Left lung (tissue), 14 donors: ENCODE measurements at places on chromosomes 3 and 15. TPM values are rescaled to one million over a fixed set of nuclear protein-coding genes. Genes with fewer than 3 reads are reported as not detected.

- DNase-seq: no peak
These were observed 584 bp downstream of the RPS17 start for GRCh38 chr15:82539691-82540054.

MYZAP gene
- 62.8 TPM for polyA plus RNA-seq

- DNase-seq: peak; percentile 77
These were observed 434.1 kb upstream of the SEMA6D start for GRCh38 chr15:47283246-47283645.

CD96 gene
- 1.5 TPM for polyA plus RNA-seq

GRCh38 chr3:2934541-2934940 is 175.6 kb downstream of the IL5RA start:
- no peak for DNase-seq

DNA sequence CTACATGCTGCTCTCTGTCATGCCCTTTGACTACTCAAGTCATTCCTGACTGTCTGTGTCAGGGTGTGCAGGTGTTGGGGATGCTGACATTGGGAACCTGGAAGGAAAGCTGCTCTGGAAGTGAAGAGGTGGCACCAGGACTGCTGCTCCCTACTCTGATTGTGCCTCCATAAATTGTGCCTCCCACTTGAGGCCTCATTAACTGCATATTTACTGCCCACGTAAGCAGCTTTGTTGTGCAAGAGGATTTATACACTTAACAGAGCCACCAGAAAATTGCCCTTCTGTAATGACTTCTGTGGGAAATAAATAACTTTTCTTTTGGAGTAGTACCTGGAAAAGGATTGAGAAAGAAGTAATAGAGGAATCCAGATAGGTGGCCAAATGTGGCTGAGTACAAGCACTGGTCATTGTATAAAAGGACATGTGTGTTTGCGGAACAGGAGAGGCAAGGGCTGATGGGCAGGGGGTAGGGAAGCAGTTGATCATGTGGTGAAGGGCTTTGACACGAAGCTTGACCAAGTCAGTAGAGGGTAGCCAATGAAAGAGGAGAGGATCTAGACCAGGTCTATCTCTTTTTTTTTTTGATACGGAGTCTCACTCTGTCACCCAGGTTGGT is 24.8 kb downstream of the IL20RB start:
- DNase-seq: no peak

DNA sequence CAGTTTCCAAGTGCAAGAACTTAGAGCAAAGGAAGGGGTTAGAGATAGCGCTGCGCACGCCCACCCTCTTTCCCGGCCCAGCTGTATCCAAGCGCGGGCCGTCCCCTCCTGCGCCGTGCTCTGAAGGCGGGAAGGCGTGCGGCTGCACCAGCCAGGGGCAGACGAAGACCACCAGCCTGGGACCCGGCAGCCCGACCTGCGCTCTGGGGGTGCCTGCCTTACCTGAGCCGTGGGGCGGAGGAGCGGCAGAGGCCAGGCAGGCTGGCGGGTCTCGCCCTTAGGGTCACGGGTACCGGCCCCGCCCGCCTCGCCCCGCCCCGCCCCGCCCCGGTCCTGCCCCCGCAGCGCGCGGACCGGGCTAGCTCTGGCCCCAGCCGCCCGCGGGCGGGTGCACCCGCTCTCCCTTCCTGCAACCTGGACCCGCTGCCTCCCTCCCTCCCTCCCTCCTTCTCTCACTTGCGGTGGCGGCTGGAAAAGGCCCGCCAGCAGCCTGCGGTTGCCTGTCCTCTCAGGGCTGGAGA is at the start of gene WDR72:
TSS of gene WDR72 (minus strand) at position 253 of the 521 bp plus-strand sequence. CDS start 26,514 bp downstream, outside the sequence.
- DNase-seq: no peak

- no peak for DNase-seq
These were observed 277.2 kb downstream of the TBL1XR1 start for GRCh38 chr3:176919836-176920765.

DNA sequence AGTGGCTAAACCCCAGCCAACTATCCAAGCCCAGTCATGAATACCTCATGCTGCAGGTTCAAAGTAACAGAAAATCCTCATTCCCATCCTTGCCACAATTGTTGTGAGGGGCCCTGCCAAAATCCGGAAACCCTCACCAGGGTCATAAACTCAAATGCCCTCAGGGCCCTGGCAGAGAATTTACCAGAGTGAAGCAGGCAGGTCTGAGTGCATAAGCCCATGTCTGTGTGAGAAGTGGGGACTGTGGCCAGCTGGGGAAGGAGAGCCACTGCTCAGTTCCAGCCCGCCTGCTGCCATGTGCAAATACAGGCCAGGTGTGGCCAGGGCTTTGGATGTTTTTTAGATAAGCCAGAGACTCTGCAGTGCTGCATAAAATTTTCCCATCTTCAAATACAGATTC is 7.0 kb downstream of the CEP152 start:
- DNase-seq: no peak

DNA sequence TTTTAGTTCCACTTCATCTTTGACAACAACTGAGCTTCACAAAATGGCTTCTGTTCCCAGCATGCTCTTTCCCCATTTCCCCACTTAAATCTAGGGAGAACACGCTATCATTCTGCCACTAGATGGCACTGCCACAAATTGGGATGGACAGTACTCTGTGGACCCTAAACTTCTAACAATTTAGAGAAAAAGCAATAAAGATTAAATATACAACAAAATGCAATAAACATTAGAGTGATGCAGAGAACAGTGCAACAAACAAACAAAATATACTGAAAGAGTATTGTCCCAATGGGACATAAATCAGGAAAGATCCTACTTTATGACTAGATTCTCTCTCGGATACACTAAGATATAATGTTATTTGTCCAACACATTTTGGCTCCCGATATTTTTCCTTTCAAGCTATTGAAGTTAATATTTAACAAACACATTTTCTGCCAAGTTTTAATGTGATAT is 169.7 kb upstream of the TMCO5A start:
- no peak for DNase-seq

DNA sequence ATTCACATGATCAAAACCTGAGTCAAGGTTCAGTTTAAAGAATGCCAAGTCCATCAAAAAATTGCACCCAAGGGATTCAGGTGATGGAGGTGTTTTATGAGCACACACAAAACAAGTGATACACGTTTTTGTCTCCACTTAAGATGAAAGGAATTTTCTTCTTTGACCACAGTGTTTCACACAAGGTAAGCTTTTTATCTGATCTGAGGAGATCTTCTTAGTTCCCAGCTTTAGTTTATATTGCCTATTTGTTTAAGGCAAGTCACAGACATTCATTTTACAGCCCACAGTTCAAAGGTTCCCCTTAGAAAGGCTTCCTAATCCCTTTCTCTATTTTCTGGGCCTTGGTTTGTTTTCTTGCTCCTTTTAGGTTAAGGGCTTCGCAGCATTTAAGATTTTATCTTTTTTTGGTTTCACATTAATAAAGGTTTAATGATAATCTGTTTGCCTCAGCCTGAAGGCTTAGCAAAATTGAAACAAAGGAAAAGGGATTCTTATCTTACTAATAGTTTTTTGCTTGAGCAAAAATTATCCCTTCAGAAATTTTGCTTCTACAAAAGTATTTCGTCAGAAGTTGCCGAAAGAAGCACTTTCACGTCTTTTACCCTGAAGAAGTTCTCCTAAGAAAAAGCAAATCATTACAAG is 420.5 kb upstream of the NAALADL2 start:
- DNase-seq: no peak

C15orf62 gene
- 3.9 TPM for polyA plus RNA-seq

DNA sequence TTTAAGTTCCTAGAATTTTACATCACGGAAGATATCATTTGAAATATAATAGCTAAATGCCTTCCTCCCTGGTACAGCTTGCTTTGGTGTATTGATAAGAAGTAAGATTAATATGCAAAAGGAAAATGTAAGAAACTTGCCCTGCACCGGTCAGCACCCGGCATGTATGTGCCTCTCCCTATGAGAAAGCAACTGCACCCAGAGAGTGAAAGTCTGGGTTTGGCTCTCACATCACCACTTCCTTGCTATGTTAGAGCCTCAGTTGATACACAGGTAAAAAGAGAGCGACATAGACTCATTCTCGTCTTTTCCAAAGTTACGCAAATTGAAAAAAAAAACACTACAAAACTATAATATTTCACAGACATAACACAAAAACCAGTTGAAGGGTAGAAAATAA is 96.7 kb downstream of the FOXP1 start:
- DNase-seq: no peak

- DNase-seq: no peak
These were observed 135.4 kb upstream of the CBLB start for GRCh38 chr3:106004137-106004681.

DNA sequence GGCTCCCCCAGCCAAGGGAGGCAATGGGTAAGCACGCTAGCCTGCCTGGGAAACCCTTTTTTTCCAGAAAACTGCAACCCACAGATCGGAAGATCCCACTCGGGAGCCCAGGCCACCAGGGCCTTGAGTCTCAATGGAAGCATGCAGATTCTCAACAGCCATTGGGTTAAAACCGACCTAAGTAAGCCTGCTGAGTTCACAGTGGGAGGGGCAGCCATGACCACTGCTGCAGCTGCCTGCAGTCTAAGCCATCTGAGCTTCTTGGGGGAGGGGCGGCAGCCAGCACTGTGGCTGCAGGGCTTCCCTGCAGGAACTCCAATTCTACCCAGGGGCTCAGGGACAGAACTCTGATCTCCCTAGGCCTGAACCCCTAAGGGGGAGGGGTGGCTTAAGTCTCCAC is 82.0 kb downstream of the DPPA2 start:
- DNase-seq: no peak

- no peak for DNase-seq
These were observed 28.8 kb upstream of the ST3GAL6 start for GRCh38 chr3:98734306-98734705.

RPL22L1 gene
- polyA plus RNA-seq: 61.6 TPM

DNA sequence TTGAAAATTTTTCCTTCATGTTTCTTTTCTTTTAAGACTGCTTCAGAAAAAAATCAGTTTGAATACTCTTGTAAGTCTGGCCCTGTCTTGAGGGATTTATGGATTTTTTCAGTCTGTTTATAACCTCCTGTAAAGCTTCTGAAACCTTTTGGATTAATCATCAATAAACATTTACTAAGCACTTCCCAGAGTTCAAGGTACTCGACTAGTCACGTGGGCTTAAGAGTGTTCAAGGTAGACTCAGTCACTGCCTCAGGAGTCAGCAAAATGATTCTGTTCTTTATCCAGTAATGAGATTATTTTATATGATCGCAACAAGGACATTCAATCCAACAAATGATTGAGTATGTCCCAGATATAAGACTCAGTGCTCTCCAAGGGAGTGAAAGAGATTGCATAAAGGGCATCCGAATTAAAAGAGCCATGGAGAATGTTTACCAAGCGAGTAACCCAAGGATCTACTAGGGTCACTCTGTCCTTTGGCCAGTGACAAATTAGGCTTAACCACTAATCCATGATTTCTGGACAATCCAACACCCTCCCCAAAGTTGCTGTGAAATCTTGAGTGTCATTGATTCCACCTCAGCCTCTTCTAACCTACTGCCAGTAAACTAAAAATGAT is 726.6 kb upstream of the NAALADL2 start:
- no peak for DNase-seq

- DNase-seq: no peak
These were observed 47.5 kb downstream of the HMCES start for GRCh38 chr3:129326138-129326537.

DNA sequence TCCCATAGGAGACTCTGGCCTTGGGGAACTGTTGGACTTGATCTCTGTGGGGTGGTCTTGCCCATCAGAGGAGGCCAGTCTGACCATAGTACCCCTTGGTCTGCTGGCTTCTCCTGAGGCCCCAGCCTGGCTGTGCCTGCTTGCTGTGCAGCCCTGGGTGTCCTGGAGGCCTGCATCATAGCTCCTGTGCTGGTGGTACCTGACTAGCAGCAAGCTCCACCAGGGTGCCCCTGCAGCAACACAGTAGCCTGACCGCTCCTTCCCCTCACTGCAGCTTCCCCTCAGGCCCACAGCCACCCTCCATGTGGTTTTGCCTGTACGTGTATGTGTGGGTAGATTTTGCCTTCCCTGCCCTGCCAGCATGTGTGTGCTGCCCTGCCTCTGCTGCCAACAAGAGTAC is 85.6 kb upstream of the TTC14 start:
- DNase-seq: no peak

HACD3 gene
- polyA plus RNA-seq: 162 TPM

GRCh38 chr3:19272296-19272695 is 124.0 kb downstream of the KCNH8 start:
- DNase-seq: no peak

DNA sequence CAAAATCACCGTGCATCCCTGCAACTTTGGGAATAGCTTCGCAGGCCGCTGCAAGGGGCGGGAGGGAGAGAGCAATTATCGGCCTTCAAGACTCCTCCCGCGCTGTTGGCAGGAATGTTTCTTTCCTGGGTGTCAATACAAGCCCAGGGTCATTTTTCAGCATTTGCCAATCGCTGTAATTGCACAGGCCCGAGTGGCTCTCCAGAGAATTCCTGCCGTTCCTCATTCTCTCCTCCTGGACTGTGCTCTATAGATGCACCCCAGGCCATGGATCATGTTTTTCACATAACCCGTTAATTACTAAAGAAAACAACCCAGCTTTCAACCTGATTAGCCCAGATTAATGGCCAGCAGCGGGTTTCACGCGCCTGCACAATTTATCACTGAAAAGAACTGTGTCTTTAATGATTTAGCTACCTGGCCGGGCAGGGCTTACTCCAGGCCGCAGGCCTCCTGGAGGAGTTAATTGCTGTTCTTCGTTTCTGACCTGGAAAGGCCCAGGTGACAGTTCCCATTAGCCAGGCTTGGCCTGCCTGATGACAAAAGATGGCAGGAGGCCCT is 144.3 kb downstream of the OPA1 start:
- DNase-seq: no peak

DNA sequence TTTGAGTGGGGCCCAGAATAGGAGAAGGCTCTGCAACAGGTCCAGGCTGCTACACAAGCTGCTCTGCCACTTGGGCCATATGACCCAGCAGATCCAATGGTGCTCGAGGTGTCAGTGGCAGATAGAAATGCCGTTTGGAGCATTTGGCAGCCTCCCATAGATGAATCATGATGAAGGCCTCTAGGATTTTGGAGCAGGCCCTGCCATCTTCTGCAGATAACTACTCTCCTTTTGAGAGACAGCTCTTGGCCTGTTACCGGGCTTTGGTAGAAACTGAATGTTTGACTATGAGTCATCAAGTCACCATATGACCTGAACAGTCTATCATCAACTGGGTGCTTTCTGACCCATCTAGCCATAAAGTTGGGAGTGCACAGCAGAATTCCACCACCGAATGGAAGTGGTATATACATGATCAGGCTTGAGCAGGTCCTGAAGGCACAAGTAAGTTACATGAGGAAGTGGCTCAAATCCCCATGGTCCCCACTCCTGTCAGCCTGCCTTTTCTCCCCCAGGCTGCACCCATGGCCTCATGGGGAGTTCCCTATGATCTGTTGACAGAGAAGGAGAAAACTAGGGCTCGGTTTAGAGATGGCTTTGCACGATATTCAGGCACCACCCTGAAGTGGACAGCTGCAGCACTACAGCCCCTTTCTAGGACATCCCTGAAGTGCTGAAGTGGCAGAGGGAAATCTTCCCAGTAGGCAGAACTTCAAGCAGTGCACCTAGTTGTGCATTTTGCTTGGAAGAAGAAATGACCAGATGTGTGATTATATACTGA is 971.4 kb downstream of the MCTP2 start:
- no peak for DNase-seq

ZNF35 gene
- 11.8 TPM for polyA plus RNA-seq
